Memory B cell (primary cell): ENCODE measurements at places on chromosomes 2 and 18.

GRCh38 chr2:101520246-101520645 is 45.3 kb upstream of the RFX8 start:
- no peak for DNase-seq

DNA sequence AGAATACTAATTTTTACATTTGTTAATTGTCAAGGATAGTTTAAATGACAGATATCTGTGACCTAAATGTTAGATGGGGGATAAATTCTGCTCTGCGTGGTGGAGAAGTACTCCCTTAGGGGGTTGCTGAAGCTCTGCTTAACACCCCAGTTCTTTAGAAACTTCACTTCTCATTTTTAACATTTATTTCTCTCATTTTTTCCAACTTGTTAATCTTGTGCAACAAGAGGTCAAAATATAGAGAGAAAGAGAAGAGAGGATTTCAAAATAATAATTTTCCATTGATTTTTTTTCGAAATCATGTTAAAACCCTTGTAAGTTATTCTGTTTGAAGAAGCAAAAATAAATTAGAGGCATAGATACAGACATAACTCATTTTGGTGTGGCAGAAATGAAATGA is 61.3 kb upstream of the SLC8A1 start:
- no peak for DNase-seq

- no peak for DNase-seq
These were observed 6.5 kb upstream of the CYBRD1 start for GRCh38 chr2:171515672-171516298.

GRCh38 chr2:46171411-46171953 is 125.7 kb upstream of the EPAS1 start:
- DNase-seq: no peak

GRCh38 chr2:10785260-10785659 is 27.3 kb downstream of the PDIA6 start:
- DNase-seq: no peak

- DNase-seq: no peak
These were observed 191.6 kb upstream of the SP5 start for GRCh38 chr2:170523506-170523905.

DNA sequence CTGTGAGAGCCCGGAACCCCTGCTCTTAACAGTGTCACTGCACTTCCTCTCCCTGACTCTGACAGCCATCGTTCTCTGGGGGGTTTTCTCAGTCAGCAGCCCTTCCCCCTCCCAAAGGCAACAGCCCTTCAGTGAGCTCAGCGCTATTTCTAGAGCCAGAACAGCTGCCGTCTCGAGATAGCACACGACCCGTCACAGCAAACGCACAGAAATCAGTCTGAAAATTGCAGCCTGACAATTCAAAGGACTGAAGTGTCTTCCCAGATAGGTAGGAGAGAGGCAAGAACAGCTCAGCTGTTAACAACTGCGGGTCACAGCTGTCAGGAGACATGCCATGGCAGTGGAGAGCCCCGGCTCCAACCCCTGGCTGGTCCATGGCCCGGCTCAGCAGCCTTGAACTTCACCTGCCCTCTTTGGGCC is 45.4 kb downstream of the ST8SIA5 start:
- DNase-seq: no peak

GRCh38 chr2:204842661-204843485 is 297.6 kb downstream of the PARD3B start:
- no peak for DNase-seq

DNA sequence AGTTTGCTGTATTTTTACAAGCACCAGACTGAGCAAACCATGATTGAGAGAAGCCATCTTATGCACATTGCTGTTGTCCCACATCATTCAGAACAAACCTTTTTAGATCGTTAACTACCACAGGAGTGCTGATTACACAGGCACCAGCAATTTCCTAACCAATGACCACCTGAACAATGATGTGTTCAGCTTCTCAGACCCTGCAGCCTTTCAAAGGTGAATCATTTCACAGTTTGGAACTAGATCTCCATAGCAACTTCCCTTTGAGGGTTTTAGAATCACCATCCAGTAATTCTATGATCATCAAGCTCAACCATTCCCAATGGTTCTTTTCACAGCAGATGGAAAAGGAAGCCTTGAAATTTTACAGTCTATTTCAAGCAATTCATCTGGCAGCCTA is 71.4 kb downstream of the OLA1 start:
- no peak for DNase-seq

- no peak for DNase-seq
These were observed 222.6 kb upstream of the SPRED2 start for GRCh38 chr2:65655000-65655399.
